ENCODE measurements at places on chromosomes 13 and 19.

GRCh38 chr13:92838786-92839185 is 387.8 kb upstream of the GPC6 start:
- no peak for DNase-seq

DNA sequence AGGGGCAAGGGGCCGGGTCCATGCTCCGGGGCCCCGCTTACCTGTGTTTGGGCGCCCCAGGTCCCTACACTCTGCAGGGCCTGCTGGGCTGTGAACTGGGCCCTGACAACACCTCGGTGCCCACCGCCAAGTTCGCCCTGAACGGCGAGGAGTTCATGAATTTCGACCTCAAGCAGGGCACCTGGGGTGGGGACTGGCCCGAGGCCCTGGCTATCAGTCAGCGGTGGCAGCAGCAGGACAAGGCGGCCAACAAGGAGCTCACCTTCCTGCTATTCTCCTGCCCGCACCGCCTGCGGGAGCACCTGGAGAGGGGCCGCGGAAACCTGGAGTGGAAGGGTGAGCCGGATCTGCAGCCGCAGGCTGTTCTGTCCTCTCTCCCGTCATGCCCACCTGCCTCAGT is 1.7 kb downstream of the FCGRT start:
- DNase-seq, result no peak

GRCh38 chr13:114049626-114050101 is 75.8 kb upstream of the C13orf46 start:
- no peak for DNase-seq

DNA sequence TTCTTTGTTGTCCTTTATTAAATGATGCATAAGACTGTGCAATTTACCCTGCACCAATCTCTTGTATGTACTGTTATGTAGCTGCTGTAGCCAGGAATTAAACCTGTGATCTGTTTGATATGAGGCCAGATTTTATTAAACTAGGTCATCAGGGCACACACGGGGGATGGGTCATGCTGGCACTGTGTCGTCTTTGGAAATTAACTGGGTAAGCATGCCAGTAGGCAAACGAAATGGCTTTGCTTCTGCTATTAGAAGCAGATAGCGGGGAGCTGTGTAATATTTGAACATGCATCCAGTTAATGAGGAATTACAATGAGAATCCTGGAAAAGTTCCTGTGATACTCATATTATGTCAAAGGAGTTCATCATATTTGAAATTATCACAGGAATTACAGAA is 23.5 kb downstream of the MTUS2 start:
- no peak for DNase-seq

- DNase-seq, result no peak
These were observed 702 bp upstream of the EPSTI1 start for GRCh38 chr13:42992764-42993122.
